NK-92 treated with Interleukin-12 subunit alpha and Interleukin-12 subunit beta, amount 100 ng/mL, for 24 hours (cell line): ENCODE measurements at places on chromosomes 3 and 15.
A peak's percentile ranks its signal among the peaks of the same experiment; 100 is the strongest.

DNA sequence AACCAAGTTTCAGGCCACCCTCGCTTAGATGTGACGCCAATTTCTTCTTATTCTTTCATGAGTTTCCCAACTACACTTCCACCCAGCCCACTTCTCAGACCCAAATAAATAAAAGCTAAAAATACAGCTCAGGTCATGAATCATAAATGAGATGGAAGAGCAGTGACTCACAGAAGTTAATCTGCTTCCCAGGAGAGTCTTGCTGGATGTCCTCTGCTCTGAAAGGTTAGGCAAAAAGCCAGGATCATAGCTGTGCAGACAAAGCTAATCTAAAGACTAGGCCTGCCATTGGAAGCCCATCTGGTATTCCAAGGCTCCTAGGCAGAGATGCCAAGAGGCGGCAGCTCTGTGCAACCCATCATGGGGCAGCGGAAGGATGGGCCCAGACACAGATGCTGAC, 24.1 kb downstream of the SHC4 start:
- no peak for DNase-seq

GRCh38 chr3:151009981-151010380, 37.5 kb upstream of the CLRN1 start:
- no peak for DNase-seq

- DNase-seq: no peak
Observed at GRCh38 chr3:133588035-133588434, 14.5 kb downstream of the CDV3 start.

- DNase-seq: no peak
Observed at GRCh38 chr3:139538733-139539132, 809 bp downstream of the RBP1 start.

GRCh38 chr3:195752546-195753331, 32.0 kb downstream of the MUC20 start:
- DNase-seq: no peak

DNA sequence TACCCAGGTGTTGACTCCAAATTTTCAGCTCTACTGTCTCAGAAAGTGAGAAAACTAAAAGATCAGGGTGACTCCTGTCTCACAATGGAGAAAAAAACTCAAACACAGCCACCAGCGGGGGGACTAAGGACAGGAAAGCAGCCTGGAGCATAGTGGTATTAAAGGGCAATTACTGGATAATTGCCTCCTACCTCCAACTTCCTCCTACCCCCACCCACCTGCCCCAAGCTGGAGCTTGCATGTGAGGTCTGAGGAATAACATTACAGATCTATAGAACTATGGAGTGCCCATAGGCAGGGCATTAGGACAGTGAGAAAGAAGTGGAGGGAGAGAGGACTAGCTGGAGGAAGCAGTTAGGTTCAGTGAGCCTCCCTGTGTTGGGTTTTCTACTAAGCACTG, 2.7 kb upstream of the PCCB start:
- no peak for DNase-seq

DNA sequence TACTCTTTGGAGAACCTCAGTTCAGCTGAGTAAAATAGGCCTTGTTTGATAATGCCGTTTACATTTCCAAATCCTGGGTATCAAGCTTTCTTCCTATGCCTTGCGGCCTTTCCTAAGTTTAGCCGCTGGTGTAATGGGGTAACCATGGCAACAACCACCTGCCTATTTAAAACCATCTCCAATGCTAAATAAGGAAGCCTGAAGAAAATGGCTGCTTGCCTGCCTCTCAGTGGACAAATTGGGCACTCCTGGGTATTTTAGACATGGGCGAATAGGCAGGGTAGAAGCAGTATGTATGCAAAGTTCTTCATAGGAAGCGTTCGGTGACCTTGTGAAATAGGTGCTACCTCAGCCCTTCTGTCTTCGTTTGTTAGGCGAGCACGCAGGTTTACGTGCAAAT, 122.7 kb downstream of the DGKG start:
- no peak for DNase-seq

- DNase-seq: no peak
Observed at GRCh38 chr3:106006001-106006400, 137.2 kb upstream of the CBLB start.

- DNase-seq: no peak
Observed at GRCh38 chr3:124397088-124397487, 333.2 kb upstream of the UMPS start.

DNA sequence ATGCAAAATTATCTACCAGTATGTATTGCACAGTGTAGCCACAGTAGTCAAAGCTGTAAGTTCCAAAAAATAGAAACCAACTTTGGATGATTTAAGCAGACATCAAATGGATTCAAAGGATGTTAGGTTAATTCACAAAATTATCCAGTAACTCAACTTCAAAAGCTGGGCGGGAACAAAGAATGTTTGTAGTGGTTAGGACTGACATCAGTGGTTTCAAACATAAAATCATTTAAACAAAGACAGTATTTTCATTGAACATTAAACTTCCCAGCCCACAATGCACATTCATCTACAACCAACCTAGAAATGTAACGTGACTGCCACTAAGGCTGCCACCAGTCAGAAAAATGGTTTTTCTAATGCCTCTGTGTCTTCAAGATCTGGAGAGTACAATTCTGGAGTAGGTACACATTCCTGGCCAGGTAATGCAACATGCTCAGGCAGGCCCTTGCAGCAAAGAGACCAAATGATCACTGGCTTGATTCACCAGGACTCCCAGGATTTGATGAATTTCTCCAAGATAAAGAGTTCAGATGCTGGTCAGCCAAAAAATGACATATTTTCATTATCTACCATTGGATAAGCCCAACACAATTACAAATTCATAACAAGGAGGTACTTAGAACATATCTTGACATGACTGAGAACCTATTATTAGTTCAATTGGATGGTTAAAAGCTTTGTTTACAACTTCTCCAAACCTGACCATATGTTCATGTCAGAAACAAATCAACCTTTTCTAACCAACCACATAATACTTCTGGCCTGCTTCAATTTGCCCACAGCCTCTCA, 189.8 kb upstream of the CNTN4 start:
- no peak for DNase-seq

GRCh38 chr3:37779289-37780152, 82.2 kb upstream of the CTDSPL start:
- DNase-seq: peak; percentile 1

GRCh38 chr3:52498137-52499054, 3.3 kb downstream of the STAB1 start:
- DNase-seq: no peak

DNA sequence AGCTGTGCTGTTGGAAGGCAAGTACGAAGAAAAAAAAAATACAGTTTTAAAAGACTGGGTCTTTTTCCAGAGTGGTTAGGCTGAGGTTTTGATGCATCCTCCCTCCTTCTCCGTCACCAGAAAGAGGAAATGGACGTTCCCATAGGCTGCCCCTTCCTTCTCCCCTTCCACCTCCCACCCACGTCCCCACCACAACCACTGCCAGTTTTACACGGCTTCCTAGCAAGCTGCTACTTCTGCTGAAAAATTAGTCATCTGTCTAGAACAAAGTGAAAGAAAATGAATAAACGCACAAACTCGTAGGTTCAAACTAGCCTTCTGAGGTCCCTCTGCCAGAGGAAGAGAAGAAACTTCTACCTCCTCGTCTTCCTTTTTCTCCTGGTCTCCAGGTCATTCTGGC, 71.6 kb upstream of the RPL35A start:
- DNase-seq: no peak

GRCh38 chr3:154161806-154162205, 40.6 kb downstream of the ARHGEF26 start:
- DNase-seq: no peak

DNA sequence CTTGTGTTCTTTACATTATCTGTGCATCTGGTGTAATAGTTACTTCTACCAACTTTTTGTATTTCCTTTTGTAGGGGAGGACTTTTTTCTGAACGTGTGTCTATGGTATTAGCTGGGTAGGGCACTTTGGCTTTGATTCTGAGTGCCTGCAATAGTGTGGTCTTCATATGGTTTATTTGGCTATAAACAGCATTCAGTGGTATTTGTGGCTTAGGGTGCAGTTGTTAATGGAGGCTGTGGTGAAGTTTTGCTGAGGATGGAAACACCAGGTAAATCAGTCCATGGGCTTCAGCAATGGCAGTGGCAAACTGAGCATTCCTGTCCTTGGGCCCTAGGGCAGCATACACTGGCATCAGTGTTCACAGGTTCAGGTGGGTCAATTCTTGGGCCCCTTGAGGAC, 230.6 kb upstream of the CTNNB1 start:
- peak; percentile 38 for DNase-seq

GRCh38 chr3:170792471-170792870, 77.5 kb downstream of the RPL22L1 start:
- no peak for DNase-seq

- no peak for DNase-seq
Observed at GRCh38 chr3:52195823-52196331, 2.1 kb upstream of the ALAS1 start.

GRCh38 chr15:64685230-64685888, 90.0 kb downstream of the RBPMS2 start:
- no peak for DNase-seq

GRCh38 chr3:13657660-13658435, 108.9 kb downstream of the FBLN2 start:
- no peak for DNase-seq

- DNase-seq: no peak
Observed at GRCh38 chr3:55804170-55805095, 317.3 kb upstream of the WNT5A start.
